Lung microvascular endothelial cell (primary cell): ENCODE measurements at places on chromosomes 5 and 9. TPM values are rescaled to one million over a fixed set of nuclear protein-coding genes. Genes with fewer than 3 reads are reported as not detected.
A peak's percentile ranks its signal among the peaks of the same experiment; 100 is the strongest.

GRCh38 chr5:41219658-41220269 lies 6.4 kb upstream of the C6 start:
- DNase-seq: no peak

GRCh38 chr5:132887283-132887682 lies 13.8 kb downstream of the LEAP2 start:
- peak; percentile 41 for DNase-seq

- DNase-seq: peak; percentile 10
These were observed at the start of gene RETREG1 for GRCh38 chr5:16616536-16617273. TSS of gene RETREG1 (minus strand) at chr5:16616997. CDS start at chr5:16616971, 26 bp downstream.

- DNase-seq: peak; percentile 96
These were observed 130.4 kb upstream of the RAI14 start for GRCh38 chr5:34525761-34526160.

- no peak for DNase-seq
These were observed 694.5 kb upstream of the RIOK2 start for GRCh38 chr5:97877588-97877987.

GRCh38 chr9:136336156-136336870 lies 9.0 kb downstream of the GPSM1 start:
- no peak for DNase-seq

- no peak for DNase-seq
These were observed 55.1 kb upstream of the MOCS2 start for GRCh38 chr5:53164478-53165165.

GRCh38 chr5:103744159-103744558 lies 181.6 kb upstream of the NUDT12 start:
- no peak for DNase-seq

DNA sequence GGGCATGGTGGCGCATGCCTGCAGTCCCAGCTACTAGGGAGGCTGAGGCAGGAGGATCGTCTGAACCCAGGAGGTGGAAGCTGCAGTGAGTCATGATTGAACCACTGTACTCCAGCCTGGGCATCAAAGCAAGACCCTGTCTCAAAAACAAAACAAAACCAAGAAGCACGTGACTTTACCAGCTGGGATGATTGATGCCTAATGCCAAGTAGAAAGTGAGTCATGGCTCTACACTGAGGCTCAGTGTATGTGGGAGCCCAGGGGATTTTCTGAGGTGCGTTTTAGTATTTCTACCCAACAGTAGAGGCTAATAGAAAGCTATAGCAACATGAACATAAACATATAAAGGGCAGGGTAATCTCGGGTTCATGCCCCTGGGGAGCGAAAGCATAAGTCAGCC lies 13.9 kb upstream of the BRD3OS start:
- no peak for DNase-seq

DNA sequence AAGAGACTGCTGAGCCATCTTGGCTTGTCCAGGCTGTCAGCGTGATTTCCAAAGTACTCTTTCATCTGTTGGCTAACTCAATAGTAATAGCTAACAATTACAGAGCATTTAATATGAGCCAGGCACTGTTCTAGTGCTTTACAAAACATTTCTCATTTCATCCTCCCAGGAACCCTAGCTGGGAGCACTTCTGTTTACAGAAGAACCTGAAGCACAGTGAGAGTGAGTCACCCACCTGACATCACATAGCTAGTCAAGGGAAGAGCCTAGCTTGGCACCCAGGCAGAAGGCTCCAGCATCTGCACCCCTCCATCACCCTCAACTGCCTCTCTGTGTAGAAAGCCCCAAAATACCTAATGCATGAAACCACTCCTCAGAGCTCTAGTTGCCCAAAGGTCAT lies 57.5 kb upstream of the IQGAP2 start:
- no peak for DNase-seq

DNA sequence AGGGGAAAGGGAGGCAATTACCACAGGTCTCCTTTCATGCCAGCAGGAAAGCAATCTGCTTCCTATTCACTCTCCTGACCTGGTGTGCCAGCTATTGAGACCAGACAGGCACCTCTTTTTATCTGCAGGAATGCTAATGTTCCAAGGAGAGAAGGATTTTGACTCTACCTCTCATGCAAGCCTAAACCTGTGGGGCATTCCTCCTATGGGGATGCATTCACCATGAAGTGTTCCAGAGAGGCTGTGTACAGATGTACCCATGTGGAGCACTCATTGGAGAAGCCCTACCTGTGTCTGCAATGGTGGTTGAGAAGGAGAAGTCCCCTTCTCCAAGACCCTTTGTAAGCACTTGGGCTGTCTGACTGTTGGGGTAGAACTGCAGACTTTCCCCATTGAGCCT lies 45.4 kb upstream of the EDIL3 start:
- no peak for DNase-seq

DNA sequence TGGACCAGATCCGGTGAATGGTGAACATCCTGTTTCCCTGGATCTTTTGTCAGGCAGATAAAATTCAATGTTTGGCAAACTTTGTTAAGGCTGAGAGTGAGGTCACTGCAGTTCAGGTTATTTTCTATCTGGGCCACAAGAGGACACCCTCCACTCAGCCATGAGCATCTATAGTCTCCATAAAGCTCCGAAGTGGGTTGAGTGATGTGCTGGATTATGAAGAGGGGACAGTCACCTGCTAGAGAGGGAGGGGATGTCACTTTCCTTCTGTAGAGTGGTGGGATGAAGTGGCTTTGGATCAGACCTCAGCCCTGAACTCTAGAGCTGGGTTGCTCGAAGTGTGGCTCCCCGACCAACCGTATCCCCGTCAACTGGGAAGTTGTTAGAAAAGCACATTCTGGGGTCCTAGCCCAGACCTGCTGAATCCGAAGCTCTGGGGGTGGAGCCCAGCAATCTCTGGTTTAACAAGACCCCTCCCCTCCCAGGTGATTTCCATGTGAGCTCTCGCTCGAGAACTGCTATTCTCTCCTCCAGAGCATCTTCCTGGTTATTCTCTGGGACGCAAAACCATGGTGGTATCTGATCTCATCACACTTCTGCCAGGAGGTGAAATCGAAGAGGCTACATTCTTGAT lies 31.8 kb upstream of the FGF1 start:
- peak; percentile 94 for DNase-seq

DNA sequence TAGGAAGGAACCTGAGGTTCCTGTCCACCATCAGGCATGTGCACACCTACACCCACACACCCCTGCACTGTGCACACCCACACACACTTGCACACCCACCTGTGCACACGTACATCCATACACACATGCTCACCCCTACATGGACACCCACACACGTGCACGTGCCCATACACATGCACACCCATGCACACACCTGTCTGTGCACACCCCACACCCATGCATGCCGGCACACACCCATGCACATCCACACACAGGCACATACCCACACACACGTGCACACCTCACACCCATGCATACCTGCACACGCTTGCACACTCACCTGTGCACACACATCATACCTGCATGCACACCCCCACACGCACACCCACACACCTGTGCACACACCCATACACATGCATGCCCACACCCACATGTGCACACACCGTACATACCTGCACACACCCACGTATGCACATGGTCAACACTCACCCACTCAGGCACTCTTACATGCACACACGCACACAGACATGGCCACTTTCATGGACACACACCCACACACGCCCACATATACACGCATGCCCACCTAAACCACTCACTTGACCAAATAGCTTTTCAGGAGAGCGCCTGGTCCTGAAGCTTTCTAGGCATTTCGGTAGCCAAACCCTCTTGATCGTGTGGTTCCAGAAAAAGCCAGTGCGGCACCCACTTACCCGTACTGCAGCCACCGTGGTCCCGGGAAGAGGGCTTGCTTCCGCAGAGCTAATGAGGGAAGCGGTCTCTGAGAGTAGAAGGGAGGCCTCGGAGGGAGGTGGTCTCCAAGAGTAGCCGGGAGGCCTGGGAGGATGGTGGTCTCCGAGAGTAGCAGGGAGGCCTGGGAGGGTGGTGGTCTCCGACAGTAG lies 36.7 kb upstream of the CLPTM1L start:
- DNase-seq: no peak

- DNase-seq: no peak
These were observed 12.1 kb upstream of the BARX1 start for GRCh38 chr9:93967020-93967803.

DNA sequence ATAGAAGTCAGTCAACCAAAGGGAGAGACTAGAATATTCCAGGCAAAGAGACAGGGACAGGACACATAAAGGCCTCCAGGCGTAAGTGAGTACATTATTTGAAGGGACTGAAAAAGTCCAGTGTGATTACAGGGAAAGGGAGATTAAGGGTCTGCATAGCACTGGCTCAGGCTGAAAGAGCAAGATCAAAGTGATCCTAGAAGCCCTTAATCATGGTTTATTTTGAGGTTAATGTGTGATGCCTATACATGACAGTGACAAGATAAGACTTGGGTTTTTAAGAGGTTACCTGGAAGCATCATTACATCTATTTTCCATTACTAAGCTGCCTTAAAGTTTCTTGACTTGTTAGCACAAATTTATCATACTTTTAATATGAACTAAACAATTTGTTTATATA lies 25.8 kb downstream of the LMBRD2 start:
- no peak for DNase-seq

- DNase-seq: no peak
These were observed 488.2 kb downstream of the NTRK2 start for GRCh38 chr9:85157772-85158171.

DNA sequence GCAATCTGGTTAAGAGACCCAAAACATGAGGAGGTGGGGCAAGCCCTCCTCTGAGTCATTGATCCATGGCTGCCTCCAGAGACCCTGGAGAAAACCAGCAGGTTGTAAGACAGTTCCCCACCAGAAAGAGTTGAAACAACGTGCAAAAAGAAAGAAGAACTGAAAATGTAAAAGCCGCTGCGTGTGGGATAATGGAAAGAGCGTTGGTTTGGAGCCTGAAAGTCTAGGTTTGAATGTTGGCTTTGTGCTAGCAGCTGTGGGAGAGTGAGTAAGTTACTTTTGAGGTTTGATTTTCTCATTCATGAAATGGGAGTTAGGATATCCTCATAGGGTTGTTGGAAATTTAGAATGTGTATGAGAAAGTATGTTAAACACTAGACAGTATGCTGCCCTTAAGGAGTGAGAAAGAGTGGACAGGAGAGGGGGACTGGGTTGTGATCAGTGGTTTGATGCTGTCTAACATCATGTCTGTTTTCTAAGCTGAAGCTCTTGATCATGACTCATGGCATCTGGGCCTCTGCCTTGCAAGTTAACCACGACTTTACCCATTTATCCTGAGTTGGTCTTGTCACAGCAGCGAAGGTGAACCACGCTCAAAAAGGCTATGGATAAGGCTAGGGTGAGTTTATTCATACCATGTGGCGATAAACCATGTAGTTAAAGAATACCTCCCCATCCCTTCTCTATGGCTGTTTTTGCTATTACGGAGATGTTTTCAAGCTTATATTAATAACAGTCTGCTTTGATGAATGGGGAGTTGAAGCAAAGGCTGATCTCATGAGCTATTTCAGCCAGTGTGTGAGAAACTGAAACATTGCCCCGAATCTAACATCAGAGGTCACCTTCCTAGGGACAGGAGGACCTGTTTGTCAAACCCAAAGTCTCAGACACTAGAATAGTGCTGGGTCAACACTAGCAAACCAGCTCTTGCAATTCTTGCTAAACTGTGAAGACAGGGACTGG lies 41.3 kb downstream of the ZNF366 start:
- peak; percentile 58 for DNase-seq

DNA sequence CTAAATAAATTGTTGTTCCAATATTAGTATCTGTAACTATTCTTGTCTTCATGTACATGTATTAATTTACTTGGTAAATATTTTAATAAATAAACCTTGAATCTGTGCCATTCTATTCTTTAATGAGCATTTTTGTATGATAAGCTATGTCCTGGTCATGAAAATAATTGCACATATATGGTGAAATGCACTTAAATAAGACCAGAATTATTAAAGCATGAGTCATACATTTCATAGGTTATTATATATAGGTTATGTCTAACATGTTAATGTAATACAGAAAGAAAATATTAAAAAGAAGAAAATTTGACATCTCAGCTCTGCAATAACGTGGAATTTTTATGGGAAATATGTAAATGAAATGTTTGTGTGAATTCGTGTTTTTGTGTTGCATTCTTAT lies 1168.1 kb downstream of the TAF11L14 start:
- no peak for DNase-seq

DNA sequence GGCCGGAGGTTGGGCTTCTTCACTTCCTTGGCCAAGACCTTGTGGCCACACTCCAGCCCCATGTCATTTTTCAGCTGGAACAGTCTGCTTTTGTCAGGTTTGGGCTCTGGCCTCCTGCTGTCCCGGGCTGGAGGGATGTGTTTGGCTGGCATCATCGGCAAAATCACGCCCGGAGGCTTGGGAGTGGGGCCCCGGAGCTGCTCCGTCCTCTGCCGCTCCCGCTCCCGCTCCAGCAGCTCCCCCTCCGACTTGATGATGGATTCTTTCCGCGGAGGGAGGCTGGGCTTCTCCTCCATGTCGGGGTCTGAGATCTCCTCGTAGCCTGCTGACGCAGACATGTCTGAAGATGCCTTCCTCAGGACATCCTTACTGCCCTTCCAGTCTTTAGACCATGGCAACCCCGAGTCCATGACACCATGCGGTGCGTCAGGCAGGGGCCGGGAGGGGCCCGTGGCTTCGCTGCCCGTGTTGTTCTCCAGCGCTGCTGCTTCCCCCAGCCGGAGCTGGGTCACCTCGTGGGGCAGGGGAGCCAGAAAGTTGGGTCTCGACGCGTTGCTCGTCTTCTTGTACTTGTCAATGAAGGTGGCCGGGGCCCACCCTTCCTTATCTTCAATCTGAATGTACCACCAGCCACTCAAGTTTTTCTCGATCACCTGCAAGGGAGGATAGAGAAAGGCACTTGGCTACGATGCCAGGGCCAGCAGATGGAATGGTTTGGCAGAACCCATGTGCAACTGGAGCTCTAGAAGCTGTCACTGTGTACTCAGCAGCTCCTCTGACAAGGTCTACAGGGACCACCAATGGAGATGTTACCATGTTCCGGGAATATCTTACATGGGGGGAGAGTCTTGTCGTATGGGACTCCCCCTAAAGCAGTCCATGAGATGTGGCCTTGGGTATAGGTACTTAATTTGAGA lies 56.0 kb upstream of the UBTD2 start:
- no peak for DNase-seq

DNA sequence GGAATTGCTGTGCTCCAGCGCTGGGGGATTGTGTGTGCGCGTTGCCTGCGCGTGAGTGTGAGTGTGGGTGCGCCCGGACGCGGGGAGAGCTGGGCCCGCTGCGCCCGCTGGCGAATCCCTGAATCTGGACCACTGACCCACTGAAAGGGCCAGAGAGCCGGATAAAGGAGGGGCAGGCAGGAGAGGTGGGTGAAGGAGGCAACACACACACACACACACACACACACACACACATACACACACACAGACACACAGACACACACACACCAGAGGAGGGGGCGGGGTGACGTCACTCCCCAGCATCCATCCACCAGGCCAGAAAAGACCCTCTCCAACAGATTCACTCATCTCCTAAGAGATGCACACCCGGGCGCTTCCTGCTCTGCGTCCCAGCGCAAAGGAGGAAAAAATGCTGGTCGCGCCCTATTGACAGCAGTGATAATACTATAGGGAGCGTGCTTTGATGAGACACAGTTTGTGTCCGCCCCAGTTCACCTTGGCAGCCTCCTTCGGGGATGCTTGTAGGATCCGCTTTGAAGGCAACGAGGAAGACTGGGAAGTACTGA lies 1059.1 kb upstream of the DMAC1 start:
- DNase-seq: no peak

Gene GABRB2
- total RNA-seq: not detected in 2 replicates

Gene SPAG8
- total RNA-seq: not detected in 2 replicates

Gene CEL
- total RNA-seq: under 0.01 TPM in 2 replicates

Gene CAVIN4
- total RNA-seq: 1.8 and 2.0 TPM in 2 replicates

Gene BHMT2
- total RNA-seq: 2.4 and 7.7 TPM in 2 replicates

Gene ZBTB26
- total RNA-seq: 2.0 and 3.0 TPM in 2 replicates

Gene ZNG1A
- total RNA-seq: 10.7 and 20.9 TPM in 2 replicates

Gene C9
- total RNA-seq: under 0.01 TPM in 2 replicates
